ENCODE measurements at places on chromosomes 13 and 19. TPM values are rescaled to one million over a fixed set of nuclear protein-coding genes. Genes with fewer than 3 reads are reported as not detected.

DNA sequence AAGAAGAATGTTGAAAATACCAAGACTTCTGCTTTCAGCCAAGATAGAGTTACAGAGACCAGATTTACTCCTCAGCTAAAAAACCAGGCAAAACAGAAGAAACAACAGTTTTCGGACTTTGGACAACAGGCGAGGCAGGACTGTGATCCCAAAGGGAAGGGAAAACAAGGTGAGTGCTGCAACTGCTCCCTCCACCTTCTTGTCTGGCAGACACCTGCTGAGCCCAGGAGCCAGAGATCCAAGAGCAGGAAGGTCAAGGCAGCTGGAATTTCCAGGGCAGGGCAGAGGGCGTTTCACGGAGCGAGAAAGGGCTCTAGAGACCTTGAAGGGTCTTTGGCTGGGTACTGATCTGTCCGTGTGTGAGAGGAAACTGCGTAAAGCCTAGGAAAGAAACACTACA lies 32.9 kb upstream of the SLC7A9 start:
- no peak for DNase-seq
- no peaks in the 10 kb centered on the region for H3K36me3 ChIP-seq
- no peak overlapping the region for H3K4me3 ChIP-seq
- H3K27ac ChIP-seq = no peak overlapping the region
- no peaks in the 10 kb centered on the region for H3K4me1 ChIP-seq
- H3K27me3 ChIP-seq = no peaks in the 10 kb centered on the region

- H3K4me1 ChIP-seq = peaks cover 27% of the 10 kb centered on the region
- peaks cover 5% of the 10 kb centered on the region for H3K36me3 ChIP-seq
- peak overlapping the region; percentile 74 for H3K4me3 ChIP-seq
- H3K27me3 ChIP-seq = no peaks in the 10 kb centered on the region
These were observed 587 bp downstream of the TMEM238 start for GRCh38 chr19:55383279-55384130.

- no peak overlapping the region for H3K27ac ChIP-seq
- H3K4me3 ChIP-seq = no peak overlapping the region
- peaks cover 24% of the 10 kb centered on the region for H3K36me3 ChIP-seq
- H3K27me3 ChIP-seq = no peaks in the 10 kb centered on the region
These were observed 8.9 kb downstream of the DHX34 start for GRCh38 chr19:47357788-47358680.

DNA sequence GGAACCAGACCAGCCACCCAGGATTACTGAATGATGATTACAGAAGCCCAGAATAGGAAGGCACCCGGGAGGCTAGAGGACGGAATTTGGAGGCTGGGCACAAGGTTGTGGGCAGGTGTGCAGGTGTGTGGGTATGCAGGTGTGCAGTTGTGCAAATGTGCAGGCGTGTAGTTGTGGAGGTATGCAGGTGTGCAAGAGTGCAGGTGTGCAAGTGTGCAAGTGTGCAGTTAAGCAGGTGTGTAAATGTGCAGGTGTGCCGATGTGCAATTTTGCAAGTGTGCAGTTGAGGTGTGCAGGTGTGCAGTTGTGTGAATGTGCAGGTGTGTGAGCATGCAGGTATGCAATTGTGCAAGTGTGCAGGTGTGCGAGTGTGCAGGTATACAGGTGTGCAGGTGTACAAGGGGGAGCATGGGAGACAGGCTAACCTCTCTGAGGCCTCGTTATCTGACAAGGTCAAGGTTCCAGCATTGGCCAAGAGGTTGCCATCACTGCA lies 131.8 kb downstream of the KCTD15 start:
- no peaks in the 10 kb centered on the region for H3K4me1 ChIP-seq
- H3K36me3 ChIP-seq = no peaks in the 10 kb centered on the region
- H3K4me3 ChIP-seq = no peak overlapping the region
- no peak overlapping the region for H3K27ac ChIP-seq

- DNase-seq = no peak
- no peak overlapping the region for H3K27ac ChIP-seq
- H3K4me1 ChIP-seq = no peaks in the 10 kb centered on the region
- no peak overlapping the region for H3K4me3 ChIP-seq
These were observed 18.9 kb downstream of the TGFB1 start for GRCh38 chr19:41334793-41335192.

DNA sequence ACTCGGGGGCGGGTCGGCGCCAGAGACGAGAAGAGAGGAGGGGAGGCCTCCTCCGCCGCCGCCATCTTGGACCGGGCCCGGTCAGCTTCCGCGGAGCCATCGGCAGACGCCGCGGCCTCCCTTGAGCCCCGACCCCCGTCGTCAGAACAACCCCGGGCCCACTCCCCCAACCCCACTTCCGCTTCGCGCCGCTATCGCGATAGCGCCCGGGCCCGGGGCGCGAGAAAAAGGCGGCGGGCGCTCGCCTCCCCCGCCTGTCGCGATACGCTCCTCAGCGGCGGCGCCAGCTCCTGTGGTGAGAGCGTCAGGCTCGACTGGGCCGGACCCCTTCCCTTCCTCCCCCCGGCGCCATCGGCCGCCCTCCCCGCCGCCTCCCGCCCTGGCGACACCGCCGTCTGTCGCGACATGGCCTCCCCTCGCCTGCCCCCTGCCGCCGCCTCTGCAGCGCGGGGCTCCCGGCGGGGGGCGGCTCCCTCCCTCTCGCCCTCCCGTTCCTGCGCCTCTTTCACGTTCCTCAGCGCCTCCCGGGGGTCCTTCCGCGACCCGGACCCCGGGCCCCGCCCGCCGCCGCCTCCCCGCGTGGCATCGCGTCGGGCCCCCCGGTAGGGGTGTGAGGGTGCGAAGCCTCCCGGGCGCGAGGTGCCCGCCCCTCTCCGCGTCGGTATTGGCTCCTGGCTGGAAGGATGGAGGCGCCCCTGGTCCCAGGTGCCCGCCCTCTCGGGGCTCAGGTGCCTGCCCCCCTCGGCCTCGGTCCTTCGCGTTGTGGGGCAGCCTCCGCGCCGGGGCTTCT lies at the start of gene CNOT3:
TSS of gene CNOT3 (plus strand) at position 64 of the 790 bp plus-strand sequence. CDS start 5,217 bp downstream, outside the sequence.
- H3K4me1 ChIP-seq = peaks cover 7% of the 10 kb centered on the region
- no peak for DNase-seq
- peaks cover 5% of the 10 kb centered on the region for H3K36me3 ChIP-seq
- H3K27me3 ChIP-seq = no peaks in the 10 kb centered on the region

GRCh38 chr19:58355908-58356765 lies 2.8 kb upstream of the A1BG start:
- DNase-seq = no peak
- H3K4me1 ChIP-seq = no peaks in the 10 kb centered on the region
- no peaks in the 10 kb centered on the region for H3K27me3 ChIP-seq
- no peak overlapping the region for H3K27ac ChIP-seq
- H3K36me3 ChIP-seq = no peaks in the 10 kb centered on the region

DNA sequence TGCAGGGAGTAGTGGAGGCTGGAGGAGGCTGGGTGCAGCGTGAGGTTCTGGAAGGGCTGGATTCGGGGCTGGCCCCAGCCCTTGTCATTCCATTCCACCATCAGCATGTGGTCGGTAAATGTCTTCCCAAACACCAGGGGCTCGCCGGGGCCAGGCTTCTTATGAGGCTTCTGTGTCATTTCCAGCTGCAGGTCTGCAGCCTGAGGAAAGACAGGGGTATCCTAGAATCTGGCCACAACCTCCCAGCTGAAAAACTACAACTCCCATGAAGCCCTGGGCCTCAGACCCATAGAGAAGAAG lies 4.4 kb downstream of the BCAT2 start:
- no peak overlapping the region for H3K4me3 ChIP-seq
- H3K27me3 ChIP-seq = no peaks in the 10 kb centered on the region
- H3K27ac ChIP-seq = no peak overlapping the region

DNA sequence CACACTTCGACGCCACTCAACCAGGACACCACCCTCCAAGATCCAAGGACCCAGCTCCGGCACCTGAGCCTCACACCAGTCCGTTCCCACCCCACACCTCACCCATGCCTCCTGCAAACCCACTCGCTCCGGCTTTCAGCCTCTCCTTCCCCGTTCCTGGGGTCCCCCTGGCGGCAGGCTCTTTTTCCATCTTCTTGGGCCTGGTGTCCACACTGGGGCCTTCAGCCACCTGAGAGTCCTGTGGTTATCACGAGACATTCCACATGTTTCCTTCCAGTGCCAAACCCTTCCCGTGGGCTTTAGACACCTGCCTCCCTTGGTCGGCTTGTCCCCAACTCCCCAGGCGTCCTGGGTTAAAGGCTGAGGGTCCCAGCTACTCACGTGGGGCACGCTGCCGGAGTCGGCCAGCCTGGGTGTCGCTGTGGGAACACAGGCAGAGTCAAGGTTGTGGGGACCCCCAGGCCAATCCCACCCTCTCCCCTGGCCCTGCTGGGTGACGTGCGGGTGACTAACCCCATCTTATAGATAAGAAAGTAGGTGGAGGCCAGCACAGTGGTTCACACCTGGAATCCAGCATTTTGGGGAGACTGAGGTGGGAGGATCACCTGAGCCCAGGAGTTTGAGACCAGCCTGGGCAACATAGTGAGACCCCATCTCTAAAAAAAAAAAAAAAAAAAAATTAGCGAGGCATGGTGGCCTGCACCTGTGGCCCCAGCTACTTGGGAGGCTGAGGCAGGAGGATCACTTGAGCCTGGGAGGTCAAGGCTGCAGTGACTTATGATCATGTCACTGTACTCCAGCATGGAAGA lies 1.9 kb downstream of the JSRP1 start:
- no peak overlapping the region for H3K27ac ChIP-seq
- H3K36me3 ChIP-seq = no peaks in the 10 kb centered on the region
- no peak overlapping the region for H3K4me3 ChIP-seq

DNA sequence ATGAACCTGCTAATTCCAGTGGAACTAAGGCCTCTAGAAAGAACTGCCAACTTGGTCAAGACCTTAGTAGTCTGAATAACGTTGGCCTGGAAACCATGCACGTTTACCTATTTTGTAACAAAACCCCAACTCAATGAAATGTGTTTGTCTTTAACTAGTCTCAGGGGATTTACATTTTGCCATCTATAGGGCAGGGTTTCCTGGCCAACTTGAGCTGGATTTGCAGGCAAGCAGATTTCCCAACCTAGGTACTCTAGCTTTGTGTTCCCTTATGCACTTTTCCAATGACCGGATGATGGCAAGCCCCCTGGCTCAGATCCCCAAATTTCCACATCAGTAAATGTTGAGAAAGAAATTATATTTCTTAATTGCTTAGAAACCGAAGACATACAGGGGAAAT lies 114.5 kb downstream of the IRS2 start:
- no peak overlapping the region for H3K4me3 ChIP-seq
- no peak for DNase-seq
- H3K4me1 ChIP-seq = no peaks in the 10 kb centered on the region
- no peak overlapping the region for H3K27ac ChIP-seq

- DNase-seq = no peak
- H3K36me3 ChIP-seq = no peaks in the 10 kb centered on the region
- no peak overlapping the region for H3K27ac ChIP-seq
- H3K27me3 ChIP-seq = no peaks in the 10 kb centered on the region
These were observed 71.8 kb upstream of the LRCH1 start for GRCh38 chr13:46481166-46481565.

GRCh38 chr19:17103177-17103576 lies 27.6 kb downstream of the MYO9B start:
- DNase-seq = no peak
- H3K27ac ChIP-seq = no peak overlapping the region
- H3K27me3 ChIP-seq = no peaks in the 10 kb centered on the region
- peaks cover 8% of the 10 kb centered on the region for H3K36me3 ChIP-seq

GRCh38 chr13:50365408-50366391 lies 350.5 kb downstream of the KCNRG start:
- DNase-seq = peak; percentile 30
- no peaks in the 10 kb centered on the region for H3K4me1 ChIP-seq
- H3K4me3 ChIP-seq = no peak overlapping the region
- H3K36me3 ChIP-seq = no peaks in the 10 kb centered on the region

DNA sequence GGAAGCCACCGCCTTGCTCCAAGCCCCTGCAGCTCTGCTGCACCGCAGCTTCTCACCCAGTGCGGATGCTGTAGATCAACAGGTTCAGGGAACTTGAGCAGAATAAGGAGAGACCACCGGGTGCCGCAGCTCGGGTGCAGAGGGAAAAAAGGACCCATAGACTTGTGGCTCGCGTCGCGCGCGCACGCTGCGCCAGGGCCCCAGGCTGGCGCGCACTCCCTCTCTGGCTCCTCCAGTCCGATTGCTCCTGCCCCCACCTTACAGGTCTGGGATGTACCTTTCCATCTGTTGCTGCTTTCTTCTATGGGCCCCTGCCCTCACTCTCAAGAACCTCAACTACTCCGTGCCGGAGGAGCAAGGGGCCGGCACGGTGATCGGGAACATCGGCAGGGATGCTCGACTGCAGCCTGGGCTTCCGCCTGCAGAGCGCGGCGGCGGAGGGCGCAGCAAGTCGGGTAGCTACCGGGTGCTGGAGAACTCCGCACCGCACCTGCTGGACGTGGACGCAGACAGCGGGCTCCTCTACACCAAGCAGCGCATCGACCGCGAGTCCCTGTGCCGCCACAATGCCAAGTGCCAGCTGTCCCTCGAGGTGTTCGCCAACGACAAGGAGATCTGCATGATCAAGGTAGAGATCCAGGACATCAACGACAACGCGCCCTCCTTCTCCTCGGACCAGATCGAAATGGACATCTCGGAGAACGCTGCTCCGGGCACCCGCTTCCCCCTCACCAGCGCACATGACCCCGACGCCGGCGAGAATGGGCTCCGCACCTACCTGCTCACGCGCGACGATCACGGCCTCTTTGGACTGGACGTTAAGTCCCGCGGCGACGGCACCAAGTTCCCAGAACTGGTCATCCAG lies 964 bp downstream of the PCDH17 start:
- H3K27me3 ChIP-seq = peaks cover 21% of the 10 kb centered on the region
- no peaks in the 10 kb centered on the region for H3K4me1 ChIP-seq
- H3K36me3 ChIP-seq = no peaks in the 10 kb centered on the region
- peak overlapping the region; percentile 19 for H3K4me3 ChIP-seq
- DNase-seq = no peak

The PLPP2 gene
- 40.1 TPM for total RNA-seq

The MYPOP gene
- 9.1 TPM for total RNA-seq

The PSG2 gene
- total RNA-seq = not detected

The FRY gene
- total RNA-seq = 33.3 TPM

The CEACAM6 gene
- total RNA-seq = 6.3 TPM

The MUC16 gene
- 0.14 TPM for total RNA-seq

The B3GLCT gene
- total RNA-seq = 14.7 TPM

The ZNF285 gene
- 5.4 TPM for total RNA-seq

Data from prostate gland (tissue), 2 donors.